ENCODE measurements at places on chromosomes 2 and 18.

DNA sequence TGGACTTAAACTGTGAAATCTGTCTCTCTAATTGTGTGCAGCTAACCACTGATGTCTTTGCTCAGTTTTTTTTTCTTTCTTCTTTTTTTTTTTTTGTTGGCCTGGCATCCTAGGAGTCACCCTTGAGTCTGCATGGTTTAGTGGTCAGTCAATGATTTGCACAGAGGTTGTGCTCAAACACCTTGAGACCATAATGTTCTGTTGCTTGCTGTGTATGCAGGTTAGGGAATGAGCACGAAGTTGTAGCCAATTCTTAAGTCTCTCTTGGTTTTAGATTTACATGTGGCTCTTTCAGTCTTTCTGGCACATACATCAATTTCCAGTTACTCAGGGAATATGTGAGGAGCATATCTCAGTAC is 16.7 kb downstream of the PLB1 start:
- DNase-seq, result no peak

GRCh38 chr2:226180281-226180884 is 619.2 kb downstream of the IRS1 start:
- no peak for DNase-seq

- no peak for DNase-seq
Measured at GRCh38 chr2:41878716-41879234, 169.0 kb upstream of the PKDCC start.

GRCh38 chr18:39796393-39796792 is 2158.6 kb upstream of the PIK3C3 start:
- DNase-seq, result no peak

GRCh38 chr2:172046080-172046678 is 39.1 kb upstream of the DLX1 start:
- DNase-seq, result no peak

DNA sequence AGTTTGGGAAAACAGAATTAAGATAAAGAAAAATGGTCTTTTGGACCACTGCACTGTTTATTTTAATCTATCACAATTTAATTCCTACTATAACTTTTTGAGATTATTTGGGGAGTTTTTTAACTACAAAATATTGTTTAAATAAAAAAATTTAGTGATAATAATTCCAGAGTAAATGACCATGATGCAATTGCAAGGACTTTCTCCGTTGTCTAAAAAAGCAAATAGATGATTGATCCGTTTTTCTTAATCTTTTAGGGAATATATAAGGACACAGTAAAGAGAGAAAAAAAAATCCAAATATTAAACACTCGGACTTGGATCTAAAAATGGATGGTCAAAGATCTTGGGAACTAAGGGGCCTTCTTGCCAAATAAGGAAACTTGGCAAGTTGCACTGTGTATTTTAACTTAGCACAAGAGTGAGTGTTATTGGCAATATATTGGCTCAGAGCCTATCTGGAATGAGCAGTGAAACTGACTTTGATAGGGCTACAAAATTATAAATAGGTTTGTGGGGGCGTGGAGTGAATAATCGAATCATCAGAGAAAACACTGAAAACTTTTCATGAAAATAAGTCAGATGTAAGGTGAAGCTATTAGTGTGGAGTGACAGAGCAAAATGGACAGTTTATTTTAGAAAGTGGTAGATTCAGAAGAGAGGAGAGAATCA is 2.0 kb downstream of the MAP3K20 start:
- no peak for DNase-seq

GRCh38 chr2:393711-394696 is 106.1 kb upstream of the ALKAL2 start:
- DNase-seq, result no peak

DNA sequence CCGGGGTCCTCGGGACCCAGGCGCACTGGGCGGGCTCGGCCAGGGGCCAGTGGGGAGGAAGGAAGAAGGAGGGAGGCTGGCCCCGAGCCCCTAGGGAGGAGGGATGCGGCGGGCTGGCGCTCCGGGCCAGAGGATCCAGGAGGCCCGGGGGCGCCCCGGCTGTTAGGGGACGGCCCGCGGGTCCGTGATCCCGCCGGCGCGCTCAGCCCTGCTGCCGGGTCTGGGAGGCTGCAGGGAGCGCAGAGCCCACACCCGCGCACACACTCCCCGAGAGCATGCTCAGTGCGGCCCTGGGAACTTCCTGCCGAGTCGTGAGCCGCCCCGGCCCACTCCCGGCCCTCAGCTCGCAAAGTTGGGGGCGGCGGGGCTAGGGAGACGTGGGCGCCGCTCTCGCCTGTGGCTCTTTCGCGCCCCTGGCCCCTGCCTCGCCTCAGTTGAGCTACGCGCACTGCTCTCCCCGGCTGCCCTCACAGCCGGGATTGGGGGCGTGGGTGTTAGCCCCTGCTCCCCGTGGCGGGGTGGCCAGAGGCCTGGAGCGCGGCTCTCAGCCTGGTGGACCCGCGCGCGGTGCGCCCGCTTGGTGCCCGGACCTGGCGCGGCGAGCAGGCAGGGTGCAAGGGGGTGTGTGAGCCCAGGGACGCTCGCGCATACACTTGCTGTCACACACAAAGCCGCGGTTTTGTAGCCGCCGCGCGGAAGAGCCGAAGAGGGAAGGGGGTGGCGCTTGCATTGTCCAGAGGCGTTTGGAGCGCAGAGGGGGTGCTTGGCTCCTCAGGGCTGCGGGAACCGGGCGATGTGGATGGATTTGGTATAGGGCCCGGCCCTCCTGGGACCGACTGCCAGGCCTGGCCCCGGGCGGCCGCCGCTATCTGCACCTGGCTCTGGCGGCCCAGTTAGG is 132.9 kb upstream of the MGAT5 start:
- peak; percentile 32 for DNase-seq

DNA sequence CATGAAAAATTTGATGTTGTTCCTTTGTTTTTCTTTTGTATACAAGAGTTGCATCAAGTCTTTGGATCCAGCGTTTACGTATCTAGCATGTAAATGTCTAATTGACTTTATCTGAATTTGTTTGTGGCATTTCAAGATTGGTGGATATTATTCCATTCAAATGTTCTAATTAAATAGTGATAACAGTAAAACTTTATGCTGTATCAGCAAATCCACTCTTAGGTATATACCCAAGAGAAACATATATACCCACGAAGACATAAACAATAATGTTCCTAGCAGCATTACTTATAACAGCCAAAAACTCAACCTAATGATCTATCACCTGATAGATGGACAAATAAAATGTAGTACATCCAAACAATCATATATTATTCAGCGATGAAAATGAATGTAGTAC is 579.4 kb upstream of the LRATD1 start:
- no peak for DNase-seq

- DNase-seq, result no peak
Measured at GRCh38 chr2:12436483-12436882, 280.3 kb upstream of the TRIB2 start.

GRCh38 chr2:172095146-172095904 is 7.4 kb downstream of the DLX2 start:
- peak; percentile 51 for DNase-seq

GRCh38 chr2:44981714-44982108 is 27.5 kb downstream of the SIX2 start:
- peak; percentile 55 for DNase-seq

DNA sequence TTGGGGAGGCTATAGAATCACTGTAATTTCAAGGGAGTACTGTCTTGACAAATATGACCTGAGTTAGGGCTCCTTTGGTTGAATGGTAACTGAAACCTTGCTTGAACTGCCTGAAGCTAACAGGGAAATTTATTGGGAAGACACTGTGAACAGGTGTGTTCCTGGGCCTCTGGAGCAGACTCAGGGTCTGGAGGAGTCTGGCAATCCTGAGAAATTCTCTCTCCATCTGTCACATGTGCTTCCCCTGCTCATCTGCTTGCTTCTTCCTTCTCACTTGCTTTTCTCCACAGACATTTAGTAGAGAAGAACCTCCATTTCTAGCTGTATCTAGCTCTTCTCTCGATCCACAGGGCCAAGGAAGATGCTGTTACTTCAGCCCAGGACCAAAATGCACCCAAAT is 476.5 kb downstream of the LRP1B start:
- DNase-seq, result no peak

DNA sequence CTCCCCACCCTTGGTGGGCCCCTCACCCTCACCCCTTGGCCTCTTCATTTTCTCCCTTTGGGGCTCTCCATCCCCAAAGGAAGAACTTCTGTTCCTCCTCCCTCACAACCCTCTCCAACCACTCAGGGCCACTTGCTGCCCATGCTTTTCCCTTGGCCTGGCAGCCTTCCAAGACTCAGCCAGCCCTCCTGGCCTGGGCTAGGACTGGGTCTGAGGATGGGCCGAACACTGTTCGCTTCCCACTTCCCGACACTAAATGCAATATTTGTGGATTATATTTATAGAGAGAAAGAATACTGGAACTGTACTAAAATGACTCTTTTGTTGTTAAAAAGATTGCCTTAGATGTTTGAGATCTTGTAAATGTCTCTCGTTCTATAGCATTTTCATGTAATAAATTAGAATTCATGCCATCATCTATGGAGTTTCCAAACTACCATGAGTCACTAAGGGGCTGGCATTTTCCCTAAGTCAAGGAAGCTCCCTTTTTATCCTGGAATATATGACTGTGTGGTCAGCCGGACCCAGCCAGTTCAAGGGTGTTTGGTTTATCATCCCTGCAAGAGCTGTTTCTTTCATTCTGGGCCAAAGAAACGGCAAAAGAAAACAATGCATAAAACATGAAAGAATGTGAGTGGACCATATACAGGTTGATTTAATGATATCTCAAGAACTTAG is 3.8 kb downstream of the CXCR2 start:
- DNase-seq, result no peak

DNA sequence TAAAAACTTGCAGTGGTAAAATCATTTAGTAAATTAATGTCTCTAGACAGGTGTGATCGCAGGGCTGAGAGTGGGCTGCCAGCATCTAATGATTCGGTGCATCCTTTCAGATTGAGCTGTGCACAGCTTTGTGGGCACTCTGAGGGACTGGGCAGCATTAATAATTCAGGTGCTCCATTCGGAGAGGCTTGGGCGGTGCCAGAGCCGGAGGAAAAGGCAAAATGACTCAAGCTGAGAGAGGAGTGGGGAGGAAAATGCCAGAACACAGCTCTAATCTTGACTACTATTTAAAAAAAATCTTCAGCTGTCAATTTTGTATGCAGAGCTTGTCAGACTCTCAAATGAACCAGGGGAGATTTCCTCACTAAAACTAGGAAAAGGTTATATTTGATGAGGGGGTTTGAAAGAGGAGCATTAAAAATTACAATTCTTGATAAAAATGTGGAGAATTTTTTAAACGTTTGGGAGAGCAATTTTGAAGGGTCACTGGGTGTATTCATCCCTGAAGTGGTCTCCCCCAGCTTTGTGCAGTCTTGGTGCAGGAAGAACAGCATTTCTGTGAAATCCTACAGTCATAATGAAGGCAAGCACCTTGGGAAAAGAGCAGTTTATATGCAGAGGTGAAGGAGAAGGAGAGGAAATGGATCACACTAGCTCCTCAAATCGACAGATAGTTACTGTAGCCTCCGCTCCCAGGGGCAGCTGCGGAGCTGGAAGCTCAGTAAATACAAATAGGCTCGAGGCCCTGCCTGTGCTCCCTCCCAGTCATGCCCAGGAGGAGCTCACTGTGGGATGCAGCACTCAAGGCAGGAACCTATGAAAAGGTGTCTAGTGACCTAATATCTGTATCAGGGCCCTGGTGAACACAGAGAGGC is 535.4 kb upstream of the RAB6C start:
- no peak for DNase-seq

DNA sequence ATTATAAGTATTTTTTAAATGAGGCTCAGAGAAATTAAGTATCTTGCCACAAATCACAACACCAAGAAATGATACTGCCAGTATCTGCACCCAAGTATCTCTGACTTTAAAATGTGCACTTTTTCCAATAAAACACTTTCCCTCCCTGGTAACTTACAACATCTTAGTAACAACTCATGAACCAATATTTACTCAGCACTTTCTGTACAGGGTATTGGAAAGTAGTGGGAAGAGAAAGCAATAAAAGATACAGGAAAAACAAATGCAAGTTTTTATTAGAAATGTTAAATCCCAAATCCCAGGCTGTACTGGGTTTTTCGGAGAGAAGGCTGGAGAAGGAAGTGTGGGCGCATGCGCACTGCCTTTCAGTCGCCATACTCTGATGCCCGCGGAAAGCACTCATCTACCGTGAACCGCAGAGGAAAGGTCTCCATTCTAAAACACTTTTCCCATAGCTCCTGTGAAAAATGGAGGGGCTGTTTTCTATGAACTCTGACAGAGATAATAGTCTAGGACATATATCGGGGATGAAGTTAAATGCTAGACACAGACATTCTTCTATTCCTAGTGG is 52.1 kb downstream of the L3MBTL4 start:
- DNase-seq, result no peak

DNA sequence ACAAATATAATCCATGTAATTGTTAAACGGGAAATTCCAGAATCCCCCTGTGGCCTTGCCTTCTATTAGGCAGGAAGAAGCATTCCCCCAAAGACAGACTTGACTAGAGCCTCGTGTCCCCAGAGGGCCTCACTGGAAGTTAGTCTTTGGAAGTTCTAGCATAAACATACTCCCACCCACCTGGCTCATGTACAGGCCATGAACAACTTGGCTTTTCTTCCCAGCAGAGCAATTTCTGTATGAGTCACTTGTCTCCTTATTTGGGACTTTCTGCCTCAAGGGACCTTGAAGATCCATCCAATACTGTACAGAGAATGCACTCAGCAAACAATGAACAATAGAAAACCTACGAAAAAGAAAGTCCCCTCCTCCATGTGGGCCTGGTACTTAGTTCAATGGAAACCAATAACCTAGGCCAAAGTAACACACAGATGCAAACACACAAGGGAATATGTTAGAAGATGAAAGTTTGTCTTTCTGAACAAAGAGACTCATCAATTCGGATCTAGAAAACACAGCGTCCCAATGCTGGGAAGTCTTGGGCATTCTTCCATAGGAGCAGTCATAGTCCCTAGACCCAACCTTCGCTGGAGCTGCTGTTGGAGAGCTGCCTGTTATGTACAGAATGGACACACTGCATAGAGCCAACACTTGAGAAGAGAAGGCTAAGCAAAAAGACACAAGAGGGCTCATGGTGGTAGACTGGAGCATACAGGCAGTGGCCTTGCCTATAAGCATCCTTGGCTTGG is 303.5 kb downstream of the HRH4 start:
- DNase-seq, result no peak

DNA sequence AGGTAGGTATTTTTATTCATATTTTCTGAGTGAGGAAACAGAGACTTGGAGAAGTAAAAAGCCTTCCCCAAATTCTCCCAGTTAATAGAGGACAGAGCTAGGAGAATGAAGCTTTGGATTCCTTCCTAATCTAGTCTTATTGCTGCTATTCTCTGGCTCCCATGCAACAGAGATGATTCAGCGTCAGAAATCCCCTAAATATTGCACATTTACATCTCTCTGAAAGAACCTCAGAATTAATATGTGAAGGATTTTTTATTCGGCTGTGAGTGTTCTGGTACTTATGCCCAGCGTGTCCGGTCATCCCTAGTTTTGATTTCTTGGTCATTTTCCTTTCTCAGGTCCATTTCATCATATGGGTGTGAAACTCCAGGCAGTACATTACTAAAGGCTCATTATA is 91.2 kb upstream of the SESTD1 start:
- DNase-seq, result no peak

- no peak for DNase-seq
Measured at GRCh38 chr2:8249769-8250168, 432.1 kb upstream of the ID2 start.

Data from AG04450 (cell line).